Activated CD4-positive, CD25-positive, alpha-beta regulatory T cell treated with anti-CD3 and anti-CD28 coated beads, Interleukin-2, amount 50 U/mL, for 24 hours (primary cell): ENCODE measurements at places on chromosomes 16 and 17.
A peak's percentile ranks its signal among the peaks of the same experiment; 100 is the strongest.

GRCh38 chr17:49556223-49556943 lies 19.3 kb upstream of the NXPH3 start:
- peak; percentile 98 for ATAC-seq

DNA sequence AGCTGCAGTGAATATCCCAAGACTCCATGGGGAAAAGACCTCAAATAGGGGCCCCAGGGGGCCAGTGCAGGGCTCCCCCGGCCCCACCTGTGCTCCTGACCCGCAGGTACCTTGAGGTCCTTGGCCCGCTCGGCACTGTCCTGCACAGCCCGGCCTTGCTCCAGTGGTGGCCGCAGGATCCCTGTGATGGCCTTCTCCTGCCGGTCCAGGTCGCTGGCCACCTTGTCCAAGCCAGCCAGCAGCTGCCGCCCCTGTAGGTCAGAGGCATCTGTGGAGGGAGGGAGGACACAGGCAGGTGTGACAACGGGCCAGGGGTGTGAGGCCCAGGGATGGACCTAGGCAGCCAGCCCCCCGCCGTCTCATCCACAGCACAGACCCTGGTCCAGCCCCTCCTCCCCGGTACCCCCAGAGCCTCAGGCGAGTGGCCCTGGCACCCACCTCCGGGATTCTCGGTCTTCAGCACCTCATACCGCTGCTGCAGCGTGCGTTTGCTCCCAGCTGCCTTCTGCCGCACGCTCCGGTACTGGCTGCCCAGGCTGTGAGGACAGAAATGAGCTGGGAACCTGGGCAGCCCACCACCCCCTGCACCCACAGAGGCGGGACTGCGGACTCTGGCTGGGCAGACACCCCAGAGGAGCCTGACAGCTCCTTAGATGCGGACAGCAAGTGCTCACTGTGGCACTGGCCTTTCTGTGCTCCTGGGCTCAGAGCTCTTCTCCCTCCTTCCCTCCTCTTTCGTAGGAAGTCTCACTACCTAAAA lies 43.7 kb downstream of the PPL start:
- ATAC-seq = no peak

GRCh38 chr16:63613701-63614100 lies 1508.2 kb downstream of the CDH11 start:
- ATAC-seq = no peak

GRCh38 chr16:81491541-81492188 lies 47.1 kb downstream of the CMIP start:
- no peak for ATAC-seq

GRCh38 chr17:21304091-21304490 lies 19.6 kb downstream of the MAP2K3 start:
- ATAC-seq = no peak

DNA sequence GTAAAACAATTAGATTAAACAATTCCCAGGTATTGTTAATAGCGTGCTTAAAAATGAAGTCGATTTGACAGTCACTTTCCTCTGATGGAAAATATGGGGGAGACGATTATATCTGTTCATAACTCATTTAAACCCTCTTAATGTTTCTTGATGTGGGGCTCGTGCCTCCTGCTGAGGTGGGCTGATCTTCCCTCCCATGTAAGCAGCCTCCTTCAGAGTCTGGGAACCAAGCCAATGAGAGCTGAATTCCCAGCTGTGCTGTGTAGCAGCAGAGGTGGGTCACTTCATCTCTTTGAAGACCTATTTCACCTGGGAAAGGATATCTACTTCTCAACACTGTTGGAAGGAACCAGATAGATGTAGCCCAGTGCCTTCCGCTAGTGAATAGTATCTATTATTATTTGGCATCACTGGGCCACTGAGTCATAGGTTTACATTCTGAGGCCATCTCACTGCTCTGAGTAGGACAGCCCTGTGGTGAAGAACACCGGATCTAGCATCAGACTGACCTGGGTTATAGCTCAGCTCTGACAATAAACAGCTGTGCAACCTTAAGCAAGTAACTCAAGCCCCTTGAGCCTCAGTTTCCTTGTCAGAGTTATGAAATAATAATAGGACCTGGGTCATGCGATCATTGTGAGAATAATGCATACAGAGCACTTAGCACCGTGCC lies 85.3 kb upstream of the C16orf82 start:
- no peak for ATAC-seq

DNA sequence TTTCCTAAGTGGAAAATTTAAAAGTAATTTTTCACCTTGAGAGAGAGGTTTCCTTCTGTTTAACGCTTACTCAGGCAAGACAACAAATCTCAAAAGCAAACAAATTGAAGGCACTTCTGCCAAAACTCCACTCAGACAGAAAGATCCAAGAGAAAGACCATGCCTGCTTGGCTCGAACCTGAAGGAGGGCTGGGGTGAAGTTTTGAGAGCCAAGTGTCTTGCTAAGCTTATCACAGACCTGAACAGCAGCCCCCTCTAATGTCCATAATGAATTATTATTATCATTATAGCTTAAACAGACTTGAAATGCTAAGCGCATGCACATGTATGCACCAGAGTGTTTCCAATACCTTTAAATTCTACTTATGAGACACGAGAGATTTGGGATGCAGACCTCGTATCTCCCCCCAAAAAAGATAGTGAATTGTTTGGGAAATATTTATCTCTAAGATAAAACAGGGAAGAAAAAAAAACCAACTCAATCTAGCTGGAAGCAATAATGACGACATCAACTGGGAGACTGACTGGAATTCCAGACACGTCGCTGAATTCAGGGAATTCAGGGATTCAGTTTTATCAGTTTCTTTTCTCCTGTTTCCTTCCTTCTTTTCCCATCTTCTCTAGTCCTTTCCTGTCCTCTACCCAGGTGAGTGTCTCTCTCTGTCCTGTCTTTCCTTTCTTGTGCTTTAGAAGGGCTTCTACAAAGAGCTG lies 473.2 kb downstream of the RBFOX1 start:
- no peak for ATAC-seq

DNA sequence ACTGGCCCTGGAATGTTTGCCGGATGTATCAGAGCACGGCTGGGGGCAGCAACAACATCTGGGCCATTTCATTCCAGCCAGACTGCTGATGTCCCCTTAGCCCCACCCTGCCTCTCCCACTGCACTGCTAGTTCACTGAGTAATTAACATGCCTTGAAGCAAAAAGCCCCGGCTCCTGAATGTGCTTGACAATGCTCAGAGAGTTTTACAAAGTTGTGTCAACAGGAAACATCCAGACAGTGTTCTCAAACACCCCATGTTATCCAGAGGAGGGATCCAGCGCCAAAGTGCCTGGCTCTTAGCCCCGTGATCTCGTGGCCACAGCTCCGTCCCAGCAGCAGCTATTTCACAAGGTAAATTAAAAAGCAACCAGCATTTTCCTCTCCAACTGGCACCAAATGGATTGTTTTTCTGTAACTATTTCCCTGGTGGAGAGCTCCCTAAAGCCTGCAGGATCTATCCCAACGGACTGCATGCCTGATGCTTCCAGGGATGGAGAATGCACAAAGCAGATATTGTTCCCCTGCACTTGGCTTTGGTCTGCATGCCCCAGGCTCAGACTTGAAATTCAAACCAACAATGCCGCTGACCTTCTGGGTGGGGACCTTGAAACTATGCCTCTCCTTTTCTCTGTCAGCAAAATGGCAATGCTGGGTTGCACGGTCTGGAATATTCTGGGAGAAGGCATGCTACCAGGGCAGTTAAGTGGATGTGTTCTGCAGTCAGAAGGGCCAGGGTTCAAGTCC lies 115.6 kb upstream of the CDH5 start:
- no peak for ATAC-seq

GRCh38 chr17:68396226-68397107 lies 60.8 kb downstream of the WIPI1 start:
- ATAC-seq = no peak

DNA sequence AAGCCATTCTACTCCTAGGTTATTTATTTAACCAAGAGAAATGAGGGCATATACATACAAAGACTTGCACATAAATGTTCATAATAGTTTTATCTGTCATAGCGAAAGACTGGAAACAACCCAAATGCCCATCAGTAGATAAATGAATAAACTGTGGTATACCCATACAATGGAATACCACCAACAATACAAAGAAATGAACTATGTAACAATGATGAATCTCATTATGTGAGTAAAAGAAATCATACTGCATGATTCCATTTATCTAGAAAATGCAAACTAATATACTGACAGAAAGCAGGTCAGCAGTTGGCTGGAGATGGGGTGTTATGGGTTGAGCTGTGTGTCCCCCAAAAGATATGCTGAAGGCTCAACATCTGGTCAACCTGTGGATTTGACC lies 57.3 kb downstream of the CEP95 start:
- no peak for ATAC-seq

DNA sequence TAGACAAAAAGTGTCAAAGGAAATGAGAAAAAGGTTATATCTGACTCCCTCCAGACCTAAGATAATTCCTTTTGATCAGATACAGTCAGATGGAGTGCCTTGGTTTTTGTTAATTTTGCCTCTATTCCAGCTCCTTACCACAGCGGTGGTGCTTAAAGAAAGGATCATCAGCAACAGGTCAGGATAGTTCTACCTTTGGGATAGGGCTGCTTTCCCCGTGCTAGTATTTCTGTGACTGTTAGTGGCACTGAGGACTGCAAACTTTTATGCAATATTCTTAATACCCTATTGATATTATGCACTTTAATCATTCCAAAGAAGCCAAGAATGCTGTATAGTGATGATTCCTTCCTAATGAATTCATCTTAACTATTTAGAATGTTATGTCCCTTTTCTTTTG lies 24.5 kb downstream of the NQO1 start:
- no peak for ATAC-seq

DNA sequence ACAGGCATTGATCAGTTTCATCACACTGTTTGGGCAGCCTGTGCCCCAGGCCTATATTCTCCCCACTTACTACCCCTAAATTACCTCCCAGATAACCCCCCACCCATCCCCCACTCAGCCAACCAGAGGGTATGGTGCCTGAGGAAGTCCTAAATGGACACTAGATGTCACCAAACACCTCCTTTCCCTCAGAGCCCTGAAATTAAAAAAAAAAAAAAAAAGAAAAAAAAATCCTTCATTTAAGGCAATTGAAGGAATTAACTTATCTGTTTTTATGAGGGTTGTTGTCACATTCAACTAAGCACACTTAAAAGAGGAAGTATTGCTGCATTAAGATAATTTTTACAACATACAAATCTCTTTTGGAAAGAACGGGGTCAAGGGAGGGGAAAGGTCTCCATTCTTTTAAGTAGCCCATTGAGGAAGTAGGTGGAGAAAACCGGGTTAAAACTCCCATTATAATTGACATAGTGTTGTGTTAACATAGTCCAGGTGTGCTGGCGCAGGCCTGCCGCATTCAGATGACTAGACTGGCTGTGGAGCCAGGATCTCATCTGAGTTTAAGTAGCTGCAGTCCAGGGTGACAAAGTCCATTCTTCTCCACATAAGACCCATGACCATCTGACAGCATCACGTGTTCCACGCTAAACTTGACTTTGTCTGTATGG lies 46.3 kb downstream of the SNX11 start:
- no peak for ATAC-seq

- ATAC-seq = no peak
Observed at GRCh38 chr17:36829676-36830075, 107.6 kb upstream of the LHX1 start.

DNA sequence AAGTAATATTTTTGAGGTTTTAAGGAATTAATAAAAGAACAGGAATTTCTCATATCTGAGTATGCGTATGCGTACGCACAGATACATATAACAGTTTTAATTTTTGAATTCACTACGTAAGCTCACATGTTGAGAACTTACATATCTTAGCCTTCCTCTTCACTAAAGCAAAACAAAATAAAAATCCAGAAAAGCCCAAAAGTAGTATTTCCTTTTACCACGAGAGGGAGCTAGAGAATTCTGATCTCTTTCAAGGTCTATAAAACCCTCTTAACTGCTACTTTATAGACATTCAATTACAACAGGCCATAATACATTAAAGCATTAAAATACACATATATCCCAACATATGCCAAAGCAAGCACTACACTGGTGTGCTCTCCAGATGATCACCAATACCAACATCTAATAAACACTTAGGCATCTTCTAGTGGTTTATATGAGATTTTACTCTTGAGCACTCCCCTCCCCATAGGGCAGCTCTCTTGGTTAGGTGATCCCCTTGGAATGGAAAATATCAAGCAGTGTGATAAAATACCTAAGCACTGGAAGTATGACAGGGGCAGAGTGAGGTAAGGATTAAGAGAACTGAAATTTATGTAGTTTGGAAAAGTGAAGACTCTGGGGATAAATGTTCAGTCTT lies 94.0 kb downstream of the SKAP1 start:
- peak; percentile 36 for ATAC-seq

GRCh38 chr16:28835864-28836760 lies 10.0 kb downstream of the TUFM start:
- ATAC-seq = no peak

DNA sequence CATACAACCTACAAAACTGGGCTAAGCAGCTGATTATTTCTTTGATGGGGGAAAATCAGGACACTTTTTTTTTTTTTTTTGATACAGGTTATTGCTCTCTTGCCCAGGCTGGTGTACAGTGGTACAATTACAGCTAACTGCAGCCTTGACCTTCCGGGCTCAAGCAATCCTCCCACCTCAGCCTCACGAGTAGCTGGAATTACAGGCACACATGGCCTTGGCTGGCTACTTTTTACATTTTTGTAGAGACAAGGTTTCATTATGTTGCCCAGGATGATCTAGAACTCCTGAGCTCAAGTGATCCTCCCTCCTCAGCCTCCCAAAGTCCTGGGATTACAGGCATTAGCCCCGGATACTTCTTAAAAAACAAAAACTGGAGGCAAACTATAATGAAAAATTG lies 20.6 kb upstream of the TMEM97 start:
- no peak for ATAC-seq
